CD8-positive, alpha-beta T cell (primary cell): ENCODE measurements at places on chromosomes 16 and 17.

DNA sequence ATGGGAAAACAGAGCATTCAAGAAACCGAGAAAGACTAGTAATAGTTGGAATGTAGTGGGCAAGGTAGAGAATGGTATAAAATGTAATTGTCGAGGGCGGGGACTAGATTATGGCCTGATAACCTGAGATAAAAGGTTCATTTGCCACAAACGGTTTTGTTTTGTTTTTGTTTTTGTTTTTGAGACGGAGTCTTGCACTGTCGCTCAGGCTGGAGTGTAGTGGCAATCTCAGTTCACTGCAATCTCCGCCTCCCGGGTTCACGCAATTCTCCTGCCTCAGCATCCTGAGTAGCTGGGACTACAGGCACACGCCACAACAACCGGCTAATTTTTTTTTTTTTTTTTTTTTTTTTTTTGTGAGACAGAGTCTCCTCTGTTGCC lies 1.4 kb downstream of the NEK8 start:
- DNase-seq, result no peak

DNA sequence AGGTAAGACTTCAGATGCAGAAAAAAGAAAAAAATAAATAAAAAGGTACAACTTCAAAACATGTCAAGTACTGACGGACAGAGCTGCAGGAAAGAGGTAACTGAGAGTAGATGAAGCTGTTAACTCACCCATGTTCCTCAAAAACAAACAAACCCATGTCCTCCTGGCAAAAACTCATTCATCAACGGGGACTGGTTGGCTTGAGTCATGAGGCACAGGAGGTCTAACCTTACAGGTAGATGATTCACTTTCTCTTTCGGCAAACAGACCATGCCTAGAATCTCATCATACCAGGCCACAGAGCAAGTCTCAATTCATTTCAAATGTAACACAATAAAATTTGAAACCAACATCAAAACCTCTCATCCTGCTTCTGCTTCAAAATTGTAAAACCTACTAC lies 12.3 kb upstream of the FASN start:
- no peak for DNase-seq

DNA sequence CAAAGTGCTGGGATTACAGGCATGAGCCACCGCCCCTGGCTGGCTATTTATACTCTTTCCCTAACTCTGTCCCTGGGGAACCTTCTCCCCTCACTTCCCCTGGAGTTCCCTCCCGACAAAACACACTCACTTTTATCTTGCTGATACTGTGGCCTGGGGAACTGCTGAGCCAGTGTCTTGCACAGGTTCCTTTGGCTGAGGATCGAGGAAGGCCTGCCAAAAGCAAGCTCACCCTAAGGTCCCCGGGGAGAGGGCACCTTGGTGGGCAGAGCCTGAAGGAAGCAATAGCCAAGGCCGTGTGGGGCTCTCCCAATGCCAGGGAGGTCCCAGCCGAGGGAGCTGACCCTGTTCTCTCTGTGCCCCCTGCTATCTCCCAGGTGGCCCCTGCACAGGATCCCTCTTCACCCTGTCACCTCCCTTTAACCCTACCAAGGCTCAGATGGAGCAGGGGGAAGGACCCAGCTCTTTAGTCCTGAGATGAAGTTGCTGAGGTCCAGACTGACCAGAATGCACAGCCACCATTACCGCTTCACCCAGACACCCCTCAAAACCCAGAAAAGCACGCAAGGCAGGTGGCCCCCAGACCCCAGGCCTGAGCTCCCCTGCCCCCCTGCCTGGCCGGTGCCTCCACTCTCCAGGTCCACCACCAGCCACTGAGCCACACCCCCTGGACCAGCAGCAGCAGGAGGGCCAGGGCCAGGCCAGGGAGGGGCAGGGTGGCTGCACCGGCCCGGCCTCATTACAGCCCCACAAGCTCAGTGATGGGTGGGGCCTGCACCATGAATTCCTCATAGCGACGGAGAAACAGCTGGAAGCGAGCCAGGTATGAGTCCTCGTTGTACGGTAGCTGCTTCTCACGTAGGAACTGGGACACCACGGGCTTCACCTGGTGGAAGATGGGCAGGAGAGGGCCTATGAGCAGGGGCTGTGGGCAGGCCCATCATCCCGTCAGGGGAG lies 5.1 kb upstream of the FDXR start:
- no peak for DNase-seq

DNA sequence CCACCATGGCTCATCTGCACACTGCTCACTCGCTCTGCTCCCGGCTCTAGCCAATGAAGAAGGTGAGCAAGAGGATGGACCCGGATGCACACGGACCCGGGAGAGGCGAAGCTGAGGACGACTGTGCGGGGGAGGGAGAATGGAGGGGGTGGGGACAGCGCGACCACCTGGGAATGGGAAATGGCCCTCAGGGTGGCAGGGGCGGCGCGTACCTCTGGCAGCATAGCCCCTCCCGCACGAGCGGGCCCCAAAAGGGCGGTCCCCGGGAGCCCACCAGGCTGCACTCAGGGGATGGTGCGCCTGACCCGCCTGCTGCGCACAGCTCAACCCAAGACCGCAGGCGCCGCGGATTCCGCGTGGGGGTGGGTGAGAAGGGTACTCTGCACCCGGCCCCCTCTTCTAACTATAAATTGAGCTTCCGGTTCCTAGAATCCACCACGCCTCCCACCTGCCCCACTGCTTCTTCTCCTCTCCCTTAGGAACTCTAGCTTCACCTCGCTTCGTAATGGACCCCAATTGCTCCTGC lies 6.1 kb downstream of the MT1H start:
- DNase-seq, result peak; percentile 57

DNA sequence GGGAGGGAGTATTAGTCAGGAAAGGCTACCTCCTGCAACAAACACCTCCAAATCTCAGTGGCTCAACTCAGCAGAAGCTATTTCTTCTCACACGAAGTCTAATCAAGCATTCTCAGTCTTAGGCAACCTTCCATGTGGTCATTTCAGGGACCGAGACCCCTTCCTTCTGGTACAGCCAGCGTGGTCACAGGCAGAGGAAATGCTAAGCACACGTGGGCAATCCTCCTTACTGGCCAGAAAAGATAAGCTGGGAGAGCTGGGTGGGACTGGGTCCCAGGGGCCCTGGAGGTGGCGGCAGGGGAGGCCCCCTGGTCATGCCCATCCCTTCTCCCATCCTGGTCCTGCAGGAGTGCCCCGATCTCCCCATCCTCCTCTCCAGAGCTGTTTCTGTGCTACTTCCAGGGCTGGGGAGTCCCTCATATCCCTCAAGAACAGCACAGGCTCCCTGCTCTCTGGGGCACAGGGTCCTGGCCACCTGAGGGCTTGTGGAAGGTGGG lies 5.7 kb upstream of the CX3CL1 start:
- no peak for DNase-seq
